CD4-positive, alpha-beta T cell treated with Interleukin-6 at 100 ng/mL for 8 hours (primary cell): ENCODE measurements at places on chromosomes 2 and 18.

DNA sequence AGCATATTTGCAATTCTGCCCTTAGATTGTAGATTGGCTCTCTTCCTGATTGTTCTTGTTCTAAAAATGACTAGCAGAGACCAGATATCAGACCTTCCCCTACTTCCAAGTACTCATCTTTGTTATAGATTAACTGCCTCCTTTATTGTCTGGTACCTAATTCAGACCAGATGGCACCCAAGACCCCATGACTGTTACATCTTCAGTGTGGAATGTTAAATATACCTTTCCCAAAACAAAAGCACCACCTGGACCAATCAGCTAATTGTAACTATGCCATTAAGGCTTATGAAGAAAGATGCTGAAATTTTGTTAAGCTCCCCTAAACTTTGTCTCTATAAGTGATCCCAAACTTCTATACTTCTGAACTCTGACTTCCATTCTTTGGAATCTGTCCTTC, 12.0 kb upstream of the TFPI start:
- no peak for DNase-seq

DNA sequence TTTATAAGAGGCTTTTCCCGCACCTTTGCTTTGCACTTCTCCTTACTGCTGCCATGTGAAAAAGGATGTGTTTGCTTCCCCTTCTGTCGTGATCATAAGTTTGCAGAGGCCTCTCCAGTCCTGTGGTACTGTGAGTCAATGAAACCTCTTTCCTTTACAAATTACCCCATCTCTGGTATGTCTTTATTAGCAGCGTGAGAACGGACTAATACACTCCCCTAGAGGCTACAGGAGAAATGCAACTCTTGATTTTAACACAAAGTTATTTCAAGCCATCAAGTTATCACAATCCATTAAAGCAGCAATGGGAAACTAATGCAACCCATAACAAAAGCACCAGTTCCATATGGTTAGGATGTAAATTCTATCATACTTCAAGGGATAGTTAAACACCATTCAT, 1378.8 kb upstream of the DDX18 start:
- no peak for DNase-seq

DNA sequence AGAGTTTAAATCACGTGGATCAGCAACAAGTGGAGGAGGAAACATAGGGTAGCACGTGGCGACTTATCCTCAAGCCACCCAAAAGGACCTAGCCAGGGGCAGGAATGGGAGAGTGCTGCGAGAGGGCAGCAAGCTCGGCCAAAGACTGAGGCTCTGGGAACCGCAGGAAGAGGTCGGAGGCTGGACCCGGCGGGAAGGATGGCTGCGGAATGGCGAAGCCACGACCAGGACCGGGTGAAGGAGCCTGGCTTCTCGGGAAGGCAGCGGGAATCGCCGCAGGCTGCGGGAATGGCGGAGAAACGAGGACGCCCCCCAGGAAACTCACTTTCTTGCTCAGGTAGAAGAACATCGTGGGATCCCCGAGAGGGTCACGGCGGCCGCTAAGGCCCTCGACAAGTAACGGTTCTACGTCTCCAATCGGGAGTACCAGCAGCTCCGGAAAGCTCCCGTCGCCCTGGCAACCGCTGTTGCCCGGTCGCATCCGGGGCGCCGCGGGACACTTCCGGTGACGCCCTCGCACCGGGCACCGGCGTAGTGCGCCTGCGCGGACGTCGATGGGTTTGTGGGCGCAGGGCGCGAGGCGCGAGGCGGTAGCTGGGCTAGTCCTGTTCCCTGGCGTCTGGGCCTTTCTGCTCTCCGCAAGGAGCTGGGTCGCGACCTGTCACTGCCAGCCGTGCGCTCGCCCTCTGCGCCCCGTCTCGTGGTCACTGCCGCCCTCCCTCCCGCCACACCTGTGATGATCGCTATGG, at the start of gene WDR35:
TSS of gene WDR35 (minus strand) at position 439 of the 749 bp plus-strand sequence. CDS start at position 349, 90 bp downstream.
- peak; percentile 89 for DNase-seq

GRCh38 chr2:96344011-96344410, 8.4 kb downstream of the NCAPH start:
- peak; percentile 76 for DNase-seq

- DNase-seq = no peak
These were observed 100.5 kb upstream of the ITPRID2 start for GRCh38 chr2:181790716-181791649.

- DNase-seq = no peak
These were observed 41.5 kb upstream of the PUM2 start for GRCh38 chr2:20391951-20392699.

DNA sequence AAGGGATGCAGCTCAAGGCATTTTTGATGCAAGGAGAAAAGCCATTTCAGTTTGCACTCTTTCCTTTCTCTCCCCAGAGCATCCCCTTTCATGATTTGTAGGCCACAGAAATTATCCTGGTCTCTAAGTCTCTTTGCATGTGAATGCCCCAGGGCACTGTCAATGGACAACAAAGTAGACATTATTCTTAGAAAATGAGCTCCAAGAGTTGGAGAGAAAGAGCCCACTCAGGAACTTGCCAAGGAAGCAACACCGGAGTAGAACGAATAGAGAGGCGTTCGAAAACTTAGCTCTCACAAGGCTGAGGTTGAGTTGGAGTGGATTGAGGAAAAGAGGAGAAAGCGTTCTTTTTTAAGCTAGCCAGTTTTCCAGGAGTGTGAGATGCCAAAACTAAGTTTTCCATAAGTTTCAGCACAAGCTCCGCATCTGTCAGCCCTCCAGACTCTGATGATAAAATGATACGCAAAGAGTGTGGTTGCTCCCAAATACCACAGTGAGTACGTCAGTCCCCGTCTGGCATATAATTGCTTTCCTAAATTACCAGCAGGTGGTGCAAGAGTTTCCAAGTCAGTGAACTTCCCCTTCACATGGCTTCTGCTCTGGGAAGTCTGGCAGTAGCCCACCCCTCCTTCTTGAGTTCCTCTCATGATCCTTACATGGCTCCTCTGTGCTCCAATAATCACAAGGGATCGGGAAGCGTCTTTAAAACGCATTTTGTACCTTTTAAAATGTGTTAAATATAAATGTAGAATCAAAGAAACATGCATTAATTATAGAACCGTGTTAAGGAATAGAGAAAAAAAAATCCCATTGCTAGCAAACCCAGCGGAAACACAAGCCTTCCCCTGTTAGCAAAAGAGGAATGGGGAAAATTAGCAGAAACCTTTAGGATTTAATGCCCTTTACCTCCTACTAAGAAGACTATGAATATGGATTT, 1060.6 kb upstream of the FANCL start:
- peak; percentile 8 for DNase-seq

DNA sequence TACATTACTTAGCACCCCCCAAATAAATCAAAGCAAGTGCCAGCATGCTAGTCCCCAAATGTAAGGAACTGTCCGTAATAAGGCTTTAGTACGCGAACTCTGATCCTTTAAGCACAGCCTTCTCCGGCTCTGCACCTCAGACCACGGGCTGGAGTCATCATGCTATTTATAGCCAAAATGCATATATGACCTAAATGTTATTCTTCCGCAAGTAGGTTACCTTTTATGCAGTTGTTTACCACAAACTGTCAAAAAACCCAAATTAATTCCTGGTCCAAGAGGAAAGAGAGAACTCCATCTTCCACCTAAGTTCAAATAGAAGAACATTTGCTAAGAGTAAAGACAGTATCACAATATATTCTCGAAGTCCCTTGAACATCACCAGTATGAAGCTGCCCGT, 42.7 kb downstream of the ZNF516 start:
- DNase-seq = no peak

- no peak for DNase-seq
These were observed 112.8 kb upstream of the SCN1A start for GRCh38 chr2:166240387-166241313.

DNA sequence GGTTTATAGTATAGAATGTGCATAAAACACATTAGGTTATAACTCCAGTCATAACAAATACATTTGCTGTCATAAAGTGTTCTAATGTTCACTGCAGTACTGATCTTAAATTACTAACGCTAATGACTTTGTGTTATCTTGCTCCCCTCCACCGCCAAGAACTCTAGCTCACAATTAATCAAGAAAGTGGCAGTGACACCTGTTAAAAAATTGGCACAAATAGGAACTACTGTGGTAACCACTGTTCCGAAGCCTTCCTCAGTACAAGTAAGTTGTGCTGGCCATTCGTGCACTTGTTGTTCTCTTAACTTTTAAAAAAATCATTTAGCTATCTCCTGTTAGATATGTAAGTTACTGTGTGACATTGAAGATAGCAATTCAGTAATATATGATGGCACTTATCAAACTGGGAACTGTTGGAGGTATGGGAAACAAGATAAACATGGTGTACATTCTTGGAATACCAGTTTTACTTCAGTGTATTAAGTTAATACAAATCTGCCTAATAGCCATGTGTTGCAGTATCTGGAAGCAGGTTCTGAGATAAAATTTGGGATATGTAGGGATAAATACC, 41.2 kb downstream of the TAF4B start:
- no peak for DNase-seq

DNA sequence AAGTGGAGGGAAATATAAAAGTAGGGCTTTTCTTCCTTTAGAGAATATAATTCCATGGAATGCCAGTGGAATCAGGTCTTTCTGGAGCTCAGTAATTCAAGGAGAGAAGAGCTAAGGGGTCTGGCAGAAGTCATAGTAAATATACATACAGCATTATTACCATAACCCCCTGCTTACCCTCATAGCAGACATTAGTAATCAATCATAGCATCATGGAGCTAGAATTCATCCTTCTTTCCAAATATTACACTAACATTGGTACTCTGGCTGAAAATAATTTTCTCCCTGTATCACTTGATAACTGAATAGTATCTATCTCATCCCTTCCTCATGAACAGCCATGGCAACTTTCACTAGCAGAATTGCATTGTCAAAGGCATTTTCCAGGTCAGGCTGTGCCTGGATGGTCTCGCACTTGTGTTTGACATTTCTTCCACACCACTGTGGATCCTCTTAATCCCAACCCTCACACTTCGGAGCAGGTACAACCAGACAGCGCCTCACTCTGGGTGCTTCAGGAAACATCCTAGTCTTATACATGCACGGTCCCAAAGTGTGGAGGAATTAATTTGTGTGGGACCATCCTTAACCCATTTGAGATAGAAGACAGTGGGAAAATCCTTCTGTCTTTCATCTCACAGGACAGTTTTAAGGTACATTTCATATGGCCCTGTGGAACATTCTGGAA, 84.2 kb upstream of the SEC11C start:
- DNase-seq = no peak

DNA sequence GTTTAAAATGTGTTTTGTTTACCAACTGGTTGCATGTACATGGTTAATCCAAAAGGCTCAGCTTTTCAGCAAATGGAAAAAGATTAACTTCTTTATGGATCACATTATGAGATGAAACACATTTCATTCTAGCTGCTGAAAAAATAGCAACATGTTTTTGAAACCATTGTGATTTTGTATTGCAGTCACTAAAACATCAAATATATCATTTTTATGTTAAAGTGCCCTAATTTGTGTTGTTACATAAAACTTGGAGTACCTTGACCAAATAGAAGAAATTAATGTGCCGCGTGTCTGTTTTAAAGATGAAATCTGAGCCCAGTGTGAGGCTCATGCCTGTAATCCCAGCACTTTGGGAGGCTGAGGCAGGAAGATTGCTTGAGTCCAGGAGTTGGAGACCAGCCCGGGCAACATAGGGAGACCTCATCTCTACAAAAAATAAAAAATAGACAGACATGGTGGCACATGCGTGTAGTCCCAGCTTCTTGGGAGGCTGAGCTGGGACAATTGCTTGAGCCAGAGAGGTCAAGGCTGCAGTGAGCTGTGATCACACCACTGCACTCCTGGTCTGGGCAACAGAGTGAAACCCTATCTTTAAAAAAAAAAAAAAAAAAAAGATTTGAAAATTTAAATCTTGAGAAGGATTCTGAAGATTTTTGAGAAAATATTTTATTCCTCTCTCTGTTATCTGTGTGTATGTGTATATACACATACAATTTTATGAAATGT, 96.6 kb downstream of the FMNL2 start:
- DNase-seq = no peak

DNA sequence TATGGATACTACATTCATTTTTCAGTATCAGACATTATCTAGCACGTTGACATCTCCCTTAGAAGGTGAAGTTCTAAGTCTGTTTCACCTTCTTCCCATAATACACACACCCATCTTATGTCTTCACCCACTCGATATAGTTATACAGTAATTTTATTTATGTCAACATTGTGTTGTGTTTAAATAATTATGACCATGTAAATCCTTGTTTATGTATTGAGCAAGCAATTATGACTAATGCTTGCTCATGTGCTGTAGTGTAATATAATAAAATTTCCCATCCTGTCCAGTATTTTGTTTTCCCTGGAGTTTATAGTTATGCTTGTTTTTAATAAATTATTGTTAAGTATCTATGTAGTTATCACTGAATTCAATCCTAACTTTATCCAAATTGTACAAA, 163.2 kb downstream of the MTX2 start:
- DNase-seq = no peak

- no peak for DNase-seq
These were observed 722.5 kb downstream of the SOCS6 start for GRCh38 chr18:71011389-71011788.

GRCh38 chr2:72263043-72263775, 115.5 kb upstream of the CYP26B1 start:
- no peak for DNase-seq

- DNase-seq = no peak
These were observed 356.9 kb upstream of the KLHL29 start for GRCh38 chr2:23028106-23028505.

- DNase-seq = no peak
These were observed 29.3 kb downstream of the UBE2F start for GRCh38 chr2:237996021-237996593.

GRCh38 chr18:36895606-36896005, 66.7 kb downstream of the KIAA1328 start:
- no peak for DNase-seq

DNA sequence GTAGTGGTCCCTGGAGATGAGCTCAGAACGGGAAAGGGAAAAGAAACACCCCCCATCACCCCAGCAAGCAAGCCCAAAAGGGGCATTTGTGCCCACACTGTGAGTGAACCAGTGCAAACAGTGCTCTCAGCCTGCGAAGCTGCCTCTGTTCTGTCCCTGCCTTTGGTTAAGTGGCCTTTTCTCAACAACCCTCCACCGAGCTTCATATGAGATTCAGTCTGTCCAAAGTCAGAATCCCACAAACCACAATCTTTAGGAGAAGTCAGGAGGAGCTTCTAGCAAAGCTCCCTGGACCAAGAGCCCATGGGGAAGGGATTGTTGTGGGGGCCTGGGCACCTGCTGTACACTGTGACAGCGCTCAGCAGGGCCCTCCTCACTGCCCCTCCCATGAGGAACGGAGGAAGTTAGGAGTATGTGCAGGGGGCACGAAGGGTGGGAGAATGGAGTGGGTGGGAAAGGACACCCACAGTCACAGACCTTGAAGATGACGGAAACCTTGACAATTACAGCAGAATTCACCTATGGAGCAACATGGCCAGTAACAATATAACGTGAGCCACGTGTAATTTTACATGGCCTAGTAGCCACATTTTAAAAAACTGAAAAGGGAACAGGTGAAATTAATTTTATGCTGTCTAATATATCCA, 119.5 kb downstream of the SMAD7 start:
- DNase-seq = no peak

DNA sequence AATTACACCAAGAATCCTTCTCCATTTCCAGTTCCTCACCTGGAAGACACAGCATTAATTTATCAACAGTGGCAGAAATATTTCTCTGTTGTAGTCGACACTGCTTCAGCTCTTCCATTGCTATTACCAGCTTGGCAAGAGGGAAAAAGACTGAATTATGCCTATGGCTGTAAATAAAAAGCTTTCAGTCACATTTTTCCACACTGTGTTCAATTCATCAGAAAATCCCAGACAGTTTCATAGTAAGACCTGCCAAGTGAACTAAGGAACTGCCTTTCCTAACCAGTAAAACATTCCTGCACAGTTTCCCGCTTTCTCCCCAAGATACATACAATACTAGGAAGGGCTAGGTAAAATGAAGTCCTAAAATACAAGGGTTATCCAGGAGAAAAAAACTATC, 94.7 kb downstream of the EXOC6B start:
- no peak for DNase-seq
